ENCODE measurements at places on chromosomes 4 and X.

DNA sequence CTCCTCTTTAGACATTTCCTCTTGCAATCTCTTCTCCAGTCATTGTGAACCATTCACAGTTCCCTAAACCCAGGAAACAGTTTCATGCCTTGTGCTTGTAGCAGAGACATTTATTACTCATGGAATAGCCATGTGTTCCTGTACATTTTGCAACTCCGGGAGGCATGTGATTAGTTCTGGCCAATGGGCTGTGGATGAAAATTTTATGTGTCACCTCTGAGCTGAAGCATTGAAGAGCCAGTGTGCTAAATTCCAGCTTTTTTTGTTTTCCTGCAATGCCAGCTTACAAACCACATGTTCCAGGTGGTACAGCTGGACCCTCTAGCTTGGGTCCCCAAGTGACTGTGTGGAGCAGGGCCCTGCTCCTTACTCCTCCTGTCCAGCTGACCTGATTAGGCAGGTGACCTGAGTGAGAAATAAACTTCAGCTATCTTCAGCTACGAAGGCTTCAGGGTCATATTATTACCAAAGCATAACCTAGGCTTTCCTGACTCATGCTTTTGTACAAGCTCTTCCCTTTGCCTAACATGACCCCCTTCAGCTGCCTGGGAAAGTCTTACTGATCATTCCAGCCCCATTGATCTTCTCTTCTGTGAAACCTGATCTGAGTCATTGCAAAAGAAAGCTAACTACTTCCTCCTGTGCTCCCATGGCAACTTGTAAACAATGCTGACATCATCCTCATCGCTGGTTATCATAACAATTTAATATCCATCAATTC, 200.4 kb downstream of the PTTG2 start:
- DNase-seq, result peak; percentile 87

DNA sequence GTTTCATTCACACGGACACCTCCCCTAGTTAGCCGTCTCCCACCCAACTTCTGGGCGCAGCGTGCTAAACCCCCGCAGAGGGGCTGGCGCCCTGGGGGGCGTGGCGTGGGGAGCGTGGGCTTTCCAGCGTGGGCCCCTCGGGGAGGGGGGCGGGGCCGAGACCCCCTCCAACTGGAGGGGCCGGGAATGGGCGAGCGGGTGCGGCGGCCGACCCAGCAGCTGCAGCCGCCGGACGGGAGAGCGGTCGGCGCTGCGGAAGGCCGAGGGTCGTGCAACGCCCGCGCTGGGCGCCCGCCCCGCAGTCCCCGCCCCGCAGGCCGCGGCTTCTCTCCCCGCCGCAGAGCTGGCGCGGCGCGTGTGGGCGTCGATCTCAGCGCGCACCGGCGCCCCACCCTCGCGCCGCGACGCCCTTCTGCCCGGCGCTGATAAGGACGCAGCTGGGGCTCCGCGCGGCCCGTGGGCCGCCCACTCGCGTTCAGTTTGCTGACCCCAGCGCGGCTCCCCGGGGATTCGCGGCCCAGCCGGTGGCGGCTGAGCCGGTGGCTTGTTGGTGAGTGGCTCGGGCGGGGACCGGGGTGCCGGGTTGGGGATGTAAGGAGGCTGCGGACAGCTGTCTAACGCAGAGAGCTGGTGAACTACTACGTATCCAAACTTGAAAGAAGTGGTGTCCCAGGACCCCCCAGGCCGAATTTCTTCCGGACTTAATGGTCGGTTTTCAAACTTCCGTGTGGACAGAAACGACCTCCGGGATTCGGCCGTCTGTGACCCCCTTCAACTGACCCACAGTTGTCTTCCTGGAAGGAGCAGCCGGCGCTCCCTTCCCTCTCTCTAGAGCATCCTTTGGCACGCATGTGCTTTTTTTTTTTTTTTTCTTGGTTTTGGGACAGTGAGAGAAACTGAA, 1.5 kb downstream of the FHDC1 start:
- peak; percentile 67 for DNase-seq

GRCh38 chr4:113699772-113700171, 61.8 kb downstream of the CAMK2D start:
- DNase-seq, result peak; percentile 16

- no peak for DNase-seq
Observed at GRCh38 chr4:140774956-140775355, 18.8 kb upstream of the TBC1D9 start.

DNA sequence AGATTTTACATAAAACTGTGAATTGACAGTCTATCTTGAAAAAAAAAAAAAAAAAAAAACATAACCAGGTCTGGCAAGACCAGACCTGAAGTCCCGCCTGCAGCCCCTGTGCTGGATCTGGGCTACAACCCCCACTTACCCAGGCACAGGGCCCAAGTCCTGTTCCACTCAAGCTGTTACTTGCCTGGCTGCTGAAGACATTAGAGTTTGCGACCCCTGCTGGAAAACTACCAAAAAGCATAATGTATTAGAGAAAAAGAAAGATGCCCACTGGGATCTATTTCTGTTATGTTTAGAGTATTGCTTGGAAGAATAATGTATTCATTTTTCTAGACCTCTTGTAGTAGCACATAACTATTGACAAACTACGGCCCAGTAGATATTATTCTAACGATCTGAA, 4.7 kb downstream of the HS3ST1 start:
- no peak for DNase-seq

Data from GM03348 (cell line).